Stimulated activated effector memory CD8-positive, alpha-beta T cell treated with anti-CD3 and anti-CD28 coated beads, Interleukin-12 subunit alpha, Interleukin-12 subunit beta, amount 100 ng/mL, for 72 hours (primary cell): ENCODE measurements at places on chromosomes 7 and 10.
A peak's percentile ranks its signal among the peaks of the same experiment; 100 is the strongest.

DNA sequence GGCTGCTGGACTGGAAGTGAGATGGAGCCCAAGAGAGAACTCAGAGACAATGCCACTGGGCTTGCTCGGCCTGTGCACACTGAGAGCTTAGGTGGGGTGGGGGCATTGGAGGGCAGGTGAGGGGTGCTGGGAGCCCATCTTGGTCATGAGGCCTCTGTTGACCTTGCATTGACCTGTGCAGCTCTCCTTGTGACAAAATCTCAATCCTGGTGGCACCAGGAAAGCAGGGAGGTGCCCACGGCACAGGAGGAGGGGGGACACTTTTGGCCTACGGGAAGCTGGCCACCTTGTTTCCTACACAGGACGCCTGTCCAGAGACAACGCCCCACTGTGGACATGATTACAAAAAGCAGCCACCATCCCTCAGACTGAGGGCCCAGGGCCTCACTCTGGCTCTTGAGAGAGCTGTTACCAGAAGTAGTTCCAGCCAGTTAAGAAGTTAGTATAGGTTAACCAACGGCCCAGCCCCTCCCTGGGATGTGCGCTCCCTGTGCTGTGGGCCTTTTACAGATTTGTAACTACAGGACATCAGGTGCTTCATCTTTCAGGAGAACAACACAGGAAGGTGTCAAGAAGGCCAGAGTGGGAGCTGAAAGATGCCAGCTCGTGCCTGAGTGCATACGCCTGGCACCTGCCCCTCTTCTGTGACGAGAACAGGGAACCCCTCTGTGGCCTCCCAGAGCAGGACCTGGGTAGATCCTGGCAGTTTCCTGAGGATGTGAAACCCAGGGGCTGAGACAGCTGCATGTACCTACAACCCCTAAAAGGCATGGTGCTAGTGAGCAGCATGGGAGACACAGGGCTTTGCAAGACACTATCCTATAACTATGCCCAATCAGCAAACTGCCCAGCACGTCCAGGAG lies 10.3 kb downstream of the PKD1L1 start:
- no peak for DNase-seq

GRCh38 chr10:22573820-22574569 lies 140.4 kb downstream of the PIP4K2A start:
- DNase-seq: peak; percentile 57

GRCh38 chr10:26474026-26474425 lies 35.9 kb downstream of the APBB1IP start:
- no peak for DNase-seq

- DNase-seq: no peak
Observed at GRCh38 chr7:96300502-96300901, 21.4 kb downstream of the SLC25A13 start.

DNA sequence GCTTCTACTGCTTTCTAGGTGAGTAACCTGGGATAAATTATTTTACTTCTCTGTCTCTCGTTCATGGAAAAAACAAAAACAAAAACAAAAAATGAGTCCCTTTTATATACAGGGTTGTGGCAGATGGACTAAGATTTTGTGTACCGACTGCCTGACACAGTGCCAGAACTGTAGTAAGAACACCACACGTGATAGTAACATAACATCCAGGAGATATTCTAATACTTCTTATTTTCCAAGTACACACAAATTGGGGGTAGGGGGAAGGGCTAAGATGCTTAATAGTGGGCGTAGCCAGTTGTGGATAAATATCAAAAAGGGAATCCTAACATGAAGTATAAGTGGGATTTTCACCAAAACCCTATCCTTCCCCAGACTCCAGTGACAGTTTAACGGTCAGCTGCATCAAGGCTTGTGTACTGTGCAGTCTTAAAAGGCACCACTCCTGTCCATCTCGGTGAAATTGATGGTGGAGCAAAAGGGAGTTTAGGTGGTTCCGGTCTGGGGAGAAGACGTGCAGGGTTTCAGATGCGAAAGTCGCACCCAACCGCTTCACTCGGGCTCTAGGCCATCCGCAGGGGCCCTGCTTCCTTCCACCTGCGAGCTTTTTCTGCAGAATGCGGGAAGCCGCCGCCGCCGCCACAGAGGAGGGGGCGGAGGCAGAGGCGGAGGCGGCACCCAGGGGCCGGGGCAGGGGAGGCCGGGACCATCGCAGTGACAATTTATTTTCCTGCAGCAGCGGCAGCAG lies at the start of gene STAMBPL1:
Gene STAMBPL1 (plus strand): TSS at position 712 of the 748 bp plus-strand sequence. CDS start 21,464 bp downstream, outside the sequence.
- peak; percentile 61 for DNase-seq

DNA sequence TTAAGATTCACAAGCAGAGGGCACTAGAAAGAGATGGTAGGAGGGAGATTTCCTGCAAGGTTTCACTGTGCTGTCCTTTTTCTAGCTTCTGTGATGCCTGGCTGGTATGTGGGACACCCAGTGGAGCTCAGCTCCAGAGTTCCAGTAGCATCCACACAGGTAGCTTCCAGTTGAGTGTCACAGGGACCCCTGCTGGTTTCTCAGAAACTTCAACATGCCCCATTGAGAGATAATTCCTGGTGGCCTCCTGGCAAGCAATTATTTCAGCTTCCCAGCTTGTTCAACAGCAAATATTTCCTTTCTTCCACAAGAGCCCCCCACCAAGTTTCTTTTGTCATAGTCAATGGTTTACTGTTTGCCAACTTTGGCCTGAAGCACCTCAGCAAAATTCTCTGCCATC lies 858.7 kb downstream of the REEP3 start:
- DNase-seq: no peak

DNA sequence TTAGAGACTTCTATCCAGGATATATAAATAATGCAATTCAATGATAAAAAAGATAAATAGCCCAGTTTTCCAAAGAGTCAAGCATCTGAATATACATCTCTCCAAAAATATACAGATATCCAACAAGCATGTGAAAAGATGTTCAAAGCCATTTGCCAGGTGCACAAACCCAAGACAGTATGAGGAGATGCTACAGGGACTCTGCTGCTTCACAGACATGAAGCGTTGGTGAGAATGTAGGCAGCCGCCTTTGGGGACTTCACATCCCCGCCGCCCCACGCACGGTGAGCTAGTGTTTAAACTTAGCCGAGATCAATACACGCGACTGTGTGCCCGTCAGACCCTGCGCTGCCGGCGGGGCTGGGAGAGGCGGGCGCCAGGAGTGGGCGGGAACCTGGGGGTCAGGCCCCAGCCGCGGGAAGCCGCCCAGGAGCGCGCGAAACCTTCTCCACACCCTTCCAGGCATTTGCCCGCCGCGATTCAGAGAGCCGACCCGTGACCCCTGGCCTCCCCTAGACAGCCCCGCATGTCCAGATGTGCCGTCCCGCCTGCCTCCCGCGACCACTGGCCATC lies 927 bp upstream of the ALOX5 start:
- DNase-seq: no peak

GRCh38 chr10:87761892-87762291 lies 56.1 kb downstream of the ATAD1 start:
- no peak for DNase-seq

DNA sequence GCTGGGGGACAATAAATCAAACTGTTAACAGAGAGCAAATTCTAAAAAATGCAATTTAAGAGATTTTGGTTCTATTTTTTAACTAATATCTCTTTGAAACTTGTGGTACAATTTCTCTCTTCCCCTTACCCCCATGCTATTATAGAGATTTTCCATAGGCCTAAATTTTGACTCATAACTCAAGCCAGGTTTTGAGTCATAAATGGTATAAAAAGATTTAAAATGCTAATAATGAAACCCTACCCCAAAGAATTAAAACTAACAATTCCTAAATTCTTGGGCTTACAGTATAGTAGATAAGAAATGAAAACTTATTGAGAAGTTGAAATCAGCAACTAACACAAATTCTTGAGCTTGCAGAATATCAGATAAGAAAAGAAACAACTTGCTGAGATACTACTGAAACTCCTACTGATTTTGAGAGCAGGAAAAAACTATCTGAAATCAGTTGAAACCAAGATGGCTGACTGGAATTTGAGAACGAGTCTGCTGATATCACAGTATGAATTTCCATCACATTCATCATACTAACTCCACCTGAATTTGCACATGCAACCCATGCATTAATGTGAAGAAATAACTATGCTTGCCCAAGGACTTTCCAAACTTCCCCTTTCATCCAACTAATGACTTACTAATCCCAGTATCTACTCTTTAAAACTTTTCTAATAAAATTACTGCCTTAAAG lies 36.3 kb downstream of the POT1 start:
- DNase-seq: no peak

GRCh38 chr10:11148142-11149028 lies 130.7 kb downstream of the CELF2 start:
- no peak for DNase-seq

GRCh38 chr10:97584060-97584797 lies at the start of gene HOGA1:
Gene HOGA1, plus strand, starts transcription at chr10:97584389. Its CDS starts 315 bp downstream, at chr10:97584704.
- no peak for DNase-seq

- DNase-seq: no peak
Observed at GRCh38 chr10:77351386-77351785, 286.2 kb downstream of the KCNMA1 start.

DNA sequence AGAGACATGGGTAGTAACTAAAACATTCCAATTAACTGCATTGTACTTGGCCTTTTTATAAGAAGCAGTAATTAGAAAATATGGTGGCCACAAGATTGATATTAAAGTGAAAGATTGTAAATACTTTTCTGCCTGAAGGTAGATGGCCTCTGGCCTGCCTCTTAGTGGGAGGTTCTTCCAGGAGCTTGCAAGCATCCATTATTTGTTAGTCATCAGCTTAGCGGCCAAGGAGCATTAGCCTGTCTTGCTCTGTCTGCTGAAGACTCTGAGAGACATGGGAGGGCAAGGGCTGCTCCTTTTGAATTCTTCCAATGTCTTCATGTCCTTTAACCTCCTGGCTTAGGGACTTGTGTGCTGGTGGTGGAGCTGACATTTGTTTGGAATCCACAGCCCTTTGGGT lies 80.4 kb downstream of the TCF7L2 start:
- no peak for DNase-seq

- DNase-seq: no peak
Observed at GRCh38 chr10:61973906-61974305, 72.4 kb downstream of the ARID5B start.

DNA sequence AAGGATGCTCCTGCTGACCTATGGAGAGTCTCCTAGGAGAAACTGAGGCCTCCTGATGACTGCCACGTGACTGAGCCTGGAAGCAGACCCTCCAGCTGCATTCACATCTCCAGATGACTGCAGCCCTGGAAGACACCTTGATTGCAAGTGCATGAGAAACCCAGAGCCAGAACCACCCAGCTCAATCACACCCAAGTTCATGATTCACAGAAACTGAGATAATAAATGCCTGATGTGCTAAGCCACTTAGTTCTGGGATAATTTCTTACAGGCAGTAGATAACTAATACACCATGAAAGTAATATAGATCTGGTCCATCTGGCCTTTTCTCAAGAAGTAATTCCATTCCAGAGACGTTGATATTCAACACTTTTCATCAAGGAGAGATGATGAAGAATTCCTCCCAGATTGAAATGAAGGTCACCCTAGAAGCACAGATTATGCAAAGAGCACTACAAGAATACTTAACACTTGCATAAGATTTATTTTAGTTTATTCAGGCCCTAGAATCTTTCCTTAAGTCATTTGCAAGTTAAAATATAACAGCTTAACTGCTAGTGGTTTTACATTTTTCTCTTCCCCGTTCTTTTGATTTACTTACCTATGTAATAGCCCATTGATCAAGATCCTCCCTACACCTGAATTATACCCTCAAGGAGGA lies 208.2 kb upstream of the INHBA start:
- no peak for DNase-seq
